ENCODE measurements at places on chromosomes 7 and 10. TPM values are rescaled to one million over a fixed set of nuclear protein-coding genes. Genes with fewer than 3 reads are reported as not detected.
A peak's percentile ranks its signal among the peaks of the same experiment; 100 is the strongest.

Gene SPAM1
- not detected for total RNA-seq

Gene SH2D4B
- total RNA-seq, result not detected

Gene GRID1
- total RNA-seq, result 0.35 TPM

Gene C10orf53
- total RNA-seq, result not detected

Gene SPDYE1
- total RNA-seq, result not detected

Gene TMEM196
- total RNA-seq, result not detected

Gene KAZALD1
- total RNA-seq, result 3.6 TPM

Gene CHAT
- total RNA-seq, result not detected

Gene ATG9B
- 2.0 TPM for total RNA-seq

Gene SPDYE9
- not detected for total RNA-seq

Gene SVIL
- 13.1 TPM for total RNA-seq

Gene NPY4R
- not detected for total RNA-seq

Gene ATP6V0A4
- total RNA-seq, result 0.90 TPM

DNA sequence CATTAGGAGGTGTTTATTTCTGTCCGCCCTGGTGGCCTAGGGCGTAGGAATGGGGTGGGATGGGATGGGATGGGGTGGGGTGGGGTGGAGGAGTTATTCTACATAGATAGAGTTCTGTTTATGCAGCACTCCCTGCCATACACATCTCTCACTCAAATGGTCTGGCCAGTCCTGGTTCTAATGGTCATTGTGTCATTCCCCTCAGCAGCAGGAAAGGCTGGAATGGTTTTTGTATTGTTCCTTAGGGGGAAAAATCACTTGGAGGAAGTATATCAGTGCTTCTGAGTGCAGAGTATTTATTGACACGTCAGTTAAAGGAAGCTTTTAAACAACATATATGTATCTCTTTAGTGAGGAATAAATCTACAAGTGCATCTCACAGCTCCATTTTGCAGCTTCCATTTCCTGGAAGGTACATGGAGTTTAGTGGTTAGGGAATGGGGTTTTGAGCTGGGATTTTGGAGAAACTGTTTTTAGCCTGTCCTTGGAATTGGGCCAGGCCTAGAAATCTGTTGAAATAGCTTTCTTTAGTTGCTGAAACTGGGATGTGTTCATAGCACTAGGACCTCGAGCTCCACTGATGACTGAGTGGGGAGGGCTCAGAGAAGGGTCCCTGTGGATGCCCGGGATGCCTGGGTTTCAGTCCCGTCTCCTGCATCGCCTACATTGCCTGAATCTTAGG is 8.3 kb downstream of the TSPAN14 start:
- no peak for DNase-seq

GRCh38 chr7:30348083-30348560 is 63.7 kb downstream of the ZNRF2 start:
- no peak for DNase-seq

GRCh38 chr7:45591101-45591906 is 17.1 kb downstream of the ADCY1 start:
- DNase-seq, result peak; percentile 23

DNA sequence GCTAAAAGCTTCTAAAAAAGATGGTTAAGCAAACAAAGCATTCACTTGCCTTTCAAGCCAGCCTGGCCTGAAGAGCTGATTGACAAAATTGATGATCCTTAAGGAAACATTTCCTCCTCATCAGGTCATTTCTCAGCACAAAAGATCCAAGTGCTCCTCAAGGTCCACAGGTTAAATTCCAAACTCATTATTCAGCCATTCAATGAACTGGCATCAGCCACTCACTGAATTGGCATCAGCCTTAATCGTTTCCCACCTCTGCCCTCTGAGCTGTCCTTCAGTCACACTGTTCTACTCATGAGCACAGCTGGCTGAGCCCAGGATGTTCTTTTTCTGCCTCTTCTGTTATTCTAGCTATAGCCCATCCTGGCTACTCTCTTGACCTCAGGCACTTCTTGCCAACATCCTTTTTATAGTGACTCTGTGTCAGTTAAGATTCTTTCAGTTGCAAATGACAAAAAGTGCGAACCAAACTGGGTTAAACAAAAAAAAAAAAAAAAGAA is 147.5 kb downstream of the RAB11FIP2 start:
- peak; percentile 36 for DNase-seq

DNA sequence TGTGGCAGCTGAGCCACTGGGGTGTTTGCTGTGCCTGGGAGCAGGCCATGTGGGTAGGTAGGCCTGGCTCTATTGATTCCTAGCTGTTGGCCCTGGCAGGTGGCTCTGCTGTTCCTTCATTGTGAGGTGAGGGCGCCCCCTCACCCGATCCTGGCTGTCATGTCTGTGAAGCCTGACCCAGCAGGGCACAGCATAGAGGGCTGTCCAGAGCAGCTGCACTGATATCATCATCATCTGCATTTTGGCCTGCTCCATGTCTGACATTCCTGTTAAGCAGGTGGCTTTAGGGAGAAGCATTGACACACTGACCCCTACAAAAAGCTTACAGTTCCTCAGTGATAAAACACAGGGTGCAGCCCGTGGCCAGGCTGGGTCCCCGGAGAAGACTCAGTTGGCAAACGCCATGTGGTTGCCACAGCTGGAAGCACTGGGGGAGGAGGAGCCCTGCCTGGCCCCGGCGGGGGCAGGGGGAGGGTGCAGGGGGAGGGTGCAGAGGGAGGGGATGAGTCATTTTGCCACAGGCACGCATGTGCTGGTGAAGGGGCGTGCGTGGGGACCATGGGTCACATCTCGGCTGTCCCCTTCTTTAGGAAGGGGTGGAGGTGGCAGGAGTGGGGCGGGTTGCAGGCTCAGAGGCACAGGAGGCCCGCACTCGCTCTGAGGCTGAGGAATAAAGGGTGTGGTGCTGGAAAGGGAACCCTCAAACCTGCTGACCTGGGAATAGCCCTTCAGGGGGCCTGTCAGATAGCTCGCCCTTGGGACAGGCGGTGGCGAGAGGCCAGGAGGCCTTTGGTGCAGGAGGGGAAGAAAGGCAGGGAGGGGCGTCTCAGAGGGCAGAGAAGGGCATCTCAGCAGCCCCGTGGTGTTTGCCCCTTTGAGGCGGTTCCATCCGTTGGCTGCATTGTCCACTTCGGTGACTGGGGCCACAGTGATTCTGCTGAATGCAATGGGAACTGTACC is 31.6 kb downstream of the IKZF1 start:
- no peak for DNase-seq

- DNase-seq, result no peak
Measured at GRCh38 chr7:57449904-57450303, at the start of gene ZNF716. Gene ZNF716, plus strand, starts transcription at chr7:57450177. Its CDS starts 112 bp downstream, at chr7:57450289.

DNA sequence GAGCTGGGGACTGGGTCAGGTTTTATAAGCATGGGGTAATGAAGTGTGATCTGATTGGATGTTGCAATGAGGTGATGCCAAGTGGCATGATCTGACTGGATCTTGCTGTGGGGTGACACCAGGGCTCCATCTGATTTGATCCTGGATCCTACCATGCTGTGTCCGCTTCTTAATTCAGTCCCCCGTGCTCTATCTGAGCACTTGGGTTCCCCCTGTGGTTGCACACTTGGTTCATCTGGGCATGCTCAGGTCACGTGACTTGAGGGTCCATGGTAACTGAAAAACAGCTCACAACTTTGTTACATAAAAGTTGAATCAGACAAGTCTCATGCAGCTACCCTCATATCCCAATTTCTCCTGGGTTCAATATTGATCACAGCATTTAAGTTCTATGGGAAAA is 448.6 kb upstream of the NRP1 start:
- no peak for DNase-seq

DNA sequence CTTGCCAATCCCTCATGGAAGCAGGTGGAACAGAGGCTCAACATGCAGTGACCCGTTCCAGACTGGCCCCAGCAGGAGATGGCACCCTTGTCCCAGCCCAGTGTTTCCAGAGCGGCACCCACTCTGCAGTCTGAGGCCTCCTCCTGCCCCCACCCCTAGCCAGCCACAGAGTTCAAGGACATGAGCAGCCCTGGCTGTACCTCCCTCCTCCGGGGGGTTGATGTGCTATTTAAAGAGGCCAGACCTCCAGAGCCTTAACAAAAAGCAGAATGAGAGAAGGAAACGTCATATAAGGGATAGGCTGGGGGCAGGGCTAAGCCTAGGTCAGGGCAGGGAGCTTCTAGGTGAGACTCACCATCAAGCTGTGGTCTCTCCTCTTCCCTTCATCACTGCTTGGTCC is 115.7 kb upstream of the NANOS1 start:
- no peak for DNase-seq

GRCh38 chr7:65390588-65390987 is 16.9 kb downstream of the ZNF92 start:
- DNase-seq, result no peak

GRCh38 chr10:76942628-76943416 is 694.8 kb downstream of the KCNMA1 start:
- DNase-seq, result no peak

GRCh38 chr10:90998733-90999511 is 78.0 kb upstream of the ANKRD1 start:
- no peak for DNase-seq

DNA sequence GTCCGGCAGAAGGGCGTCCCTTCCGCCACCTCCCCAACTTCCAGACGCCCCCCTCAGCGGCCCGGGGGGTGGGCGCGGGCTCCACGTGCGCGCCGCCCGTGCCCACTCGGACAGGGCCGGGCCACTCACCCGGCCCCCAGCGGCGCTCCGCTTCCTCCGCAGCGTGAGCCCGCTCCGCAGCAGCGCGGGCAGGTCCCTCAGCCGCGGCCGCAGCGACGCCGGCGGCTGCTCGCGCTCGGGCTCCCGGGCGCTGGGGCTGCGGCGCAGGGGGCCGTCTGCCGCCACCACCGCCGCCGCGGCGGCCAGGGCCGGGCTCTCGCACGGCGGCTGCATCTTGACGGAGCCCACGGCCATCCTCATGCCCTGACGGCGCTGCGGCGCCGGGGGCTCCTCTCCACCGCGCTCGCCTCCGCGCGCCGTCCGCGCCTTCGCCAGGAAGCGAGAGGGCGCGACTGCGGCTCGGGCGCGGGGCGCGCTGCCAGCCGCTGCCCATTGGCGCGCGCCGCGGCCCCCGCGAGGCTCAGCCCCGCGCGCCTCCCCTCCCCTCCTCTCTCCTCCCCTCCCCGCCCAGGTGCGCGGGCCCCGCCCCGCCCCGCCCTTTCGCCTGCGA is at the start of gene RAPGEF5:
TSS of gene RAPGEF5 (minus strand) at position 454 of the 610 bp plus-strand sequence. CDS start at position 360, 94 bp downstream.
- DNase-seq, result peak; percentile 60

- no peak for DNase-seq
Measured at GRCh38 chr7:4169455-4169854, 512.6 kb upstream of the FOXK1 start.

GRCh38 chr7:123608991-123609882 is 7.6 kb downstream of the ASB15 start:
- no peak for DNase-seq

GRCh38 chr7:51123322-51124019 is 193.1 kb downstream of the COBL start:
- no peak for DNase-seq

- DNase-seq, result no peak
Measured at GRCh38 chr10:72689660-72690059, 2.3 kb upstream of the MCU start.

DNA sequence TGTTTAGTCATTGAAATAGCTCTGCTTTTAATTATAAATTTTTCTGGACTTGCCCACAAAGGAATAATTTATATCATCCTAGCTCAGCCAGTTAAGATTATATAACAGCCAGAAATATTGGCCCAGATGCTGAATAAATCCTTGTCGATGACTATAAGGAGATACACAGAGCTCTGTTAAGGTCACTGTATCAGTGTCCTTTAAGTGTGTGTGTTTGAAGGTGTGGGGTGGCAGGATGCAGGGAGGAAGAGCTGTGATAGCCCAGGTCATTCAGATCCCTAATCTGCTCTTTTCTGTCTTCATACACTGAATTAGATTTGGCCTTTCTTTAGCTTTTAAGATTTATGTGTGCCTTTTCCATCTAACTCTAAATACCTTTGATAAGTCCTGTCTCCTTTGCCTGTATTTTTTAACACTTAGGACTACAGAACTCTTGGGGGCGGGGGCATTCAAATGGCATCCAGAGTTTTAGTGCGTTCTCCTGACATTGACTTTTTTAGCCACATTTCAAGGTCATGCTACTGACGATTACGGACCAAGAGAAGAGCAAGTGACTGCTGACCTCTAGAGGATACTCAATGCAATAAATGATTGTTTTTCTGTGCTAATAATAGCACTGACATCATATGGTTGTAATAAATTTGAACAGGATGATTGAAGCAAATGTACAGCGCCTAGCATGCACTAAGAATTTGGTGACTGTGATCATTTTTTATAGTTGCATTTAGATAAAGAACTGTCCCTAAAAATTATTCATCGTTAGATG is 172.3 kb downstream of the CACNB2 start:
- no peak for DNase-seq

- DNase-seq, result no peak
Measured at GRCh38 chr7:122425731-122426130, 121.2 kb upstream of the FEZF1 start.

DNA sequence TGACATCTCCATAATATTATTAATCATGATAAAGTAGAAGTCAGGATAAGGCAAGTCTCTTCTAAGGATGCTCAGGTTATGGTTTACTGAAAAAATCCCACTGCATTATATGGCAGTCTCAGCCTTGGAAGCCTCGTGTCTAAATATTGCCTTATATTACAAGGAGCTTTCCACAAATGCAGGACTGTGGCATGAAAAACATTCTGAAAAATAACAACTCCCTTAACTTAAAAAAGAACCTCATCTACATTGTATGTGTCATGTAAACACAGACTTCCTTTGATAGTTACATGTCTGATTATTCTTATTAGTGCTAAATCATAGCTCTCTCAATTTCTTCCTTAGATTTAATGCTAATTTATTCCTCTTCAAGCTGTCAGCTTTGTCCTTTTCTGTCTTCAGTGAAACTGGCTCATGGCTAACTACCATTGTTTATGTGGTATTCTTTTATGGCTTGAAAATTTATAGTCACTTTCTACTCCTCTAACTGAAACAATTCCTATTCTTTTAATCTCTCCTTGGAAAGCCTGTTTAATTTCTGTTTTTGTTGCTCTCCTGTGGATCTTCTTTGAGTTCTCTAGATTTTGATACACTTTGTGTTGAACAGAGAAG is 156.1 kb downstream of the KIF20B start:
- no peak for DNase-seq

DNA sequence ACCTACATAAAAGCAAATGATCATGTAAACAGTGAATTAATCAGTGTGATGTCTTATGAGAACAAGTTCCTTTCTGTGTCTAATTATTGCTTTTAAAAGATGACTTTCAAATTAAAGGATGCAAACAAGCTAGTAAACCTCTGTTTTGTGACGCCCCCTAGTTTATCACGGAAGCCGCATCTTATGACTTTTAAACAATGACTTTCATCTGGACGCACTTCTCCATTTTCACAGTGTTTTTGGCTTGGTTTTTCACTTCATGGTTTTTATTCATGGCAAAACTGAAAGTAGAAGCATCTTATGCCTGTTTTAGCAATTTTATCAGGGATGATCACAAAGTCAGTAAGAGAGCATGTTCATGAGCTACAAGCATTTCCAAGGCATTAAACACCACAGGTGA is 35.0 kb downstream of the ITGA8 start:
- DNase-seq, result no peak
